Activated naive CD8-positive, alpha-beta T cell treated with anti-CD3 and anti-CD28 coated beads, Interleukin-2, amount 10 ng/mL, durations not matched to agents 7 days and 5 days (primary cell): ENCODE measurements at places on chromosomes 4 and X. TPM values are rescaled to one million over a fixed set of nuclear protein-coding genes. Genes with fewer than 3 reads are reported as not detected.

DNA sequence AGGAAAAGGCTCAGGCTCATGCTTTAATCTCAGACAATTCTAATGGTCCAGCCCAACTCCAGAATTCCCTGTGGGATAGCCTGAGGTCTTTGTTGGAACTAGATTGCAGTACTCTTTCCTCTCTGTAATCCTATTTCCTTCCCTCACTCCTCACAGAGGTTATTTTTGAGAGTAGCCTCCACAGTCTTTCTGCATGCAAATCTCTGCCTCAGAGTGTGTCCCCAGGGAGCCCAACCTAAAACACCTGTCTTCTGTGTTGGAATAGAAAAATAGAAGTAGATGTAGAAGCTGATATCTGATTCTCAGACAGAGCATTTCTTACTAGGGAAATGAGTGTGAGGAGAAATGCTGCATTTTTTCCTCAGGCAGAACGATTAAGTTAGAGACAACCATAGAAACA is 915.5 kb upstream of the EPHA5 start:
- DNase-seq = no peak

DNA sequence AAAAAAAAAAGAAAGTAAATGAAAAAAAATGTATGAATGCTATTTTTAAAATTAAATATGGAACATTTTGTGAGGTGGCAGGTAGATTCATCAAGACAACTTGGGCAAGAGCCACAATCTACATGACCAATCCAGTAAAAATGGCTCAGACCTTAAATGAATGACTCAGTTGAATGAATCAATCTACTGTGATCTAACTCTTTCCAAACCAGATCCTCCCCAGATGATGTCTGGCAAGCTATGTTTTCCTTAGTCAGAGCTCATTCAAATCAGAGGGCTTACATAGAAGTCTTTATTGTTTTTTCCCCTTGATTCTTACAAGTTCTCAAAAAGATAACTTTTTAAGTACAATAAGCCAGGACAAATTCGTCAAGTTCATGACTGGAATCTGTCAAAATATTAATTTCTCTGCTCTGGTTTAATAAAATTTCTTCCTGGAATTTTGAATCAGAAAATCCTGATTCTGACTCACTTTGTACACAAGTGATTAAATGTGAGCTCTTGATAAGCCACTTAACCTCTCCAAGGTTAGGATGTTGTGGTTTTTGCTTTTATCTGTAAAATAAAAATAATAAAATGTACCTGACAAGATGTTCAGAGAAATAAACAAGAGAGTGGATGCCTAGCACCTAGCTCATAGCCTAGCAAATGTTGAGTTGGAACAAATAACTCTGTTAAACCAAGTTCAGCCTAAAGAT is 105.6 kb upstream of the SMIM31 start:
- no peak for DNase-seq

- no peak for DNase-seq
These were observed 139.6 kb downstream of the AMMECR1 start for GRCh38 chrX:110178179-110178865.

DNA sequence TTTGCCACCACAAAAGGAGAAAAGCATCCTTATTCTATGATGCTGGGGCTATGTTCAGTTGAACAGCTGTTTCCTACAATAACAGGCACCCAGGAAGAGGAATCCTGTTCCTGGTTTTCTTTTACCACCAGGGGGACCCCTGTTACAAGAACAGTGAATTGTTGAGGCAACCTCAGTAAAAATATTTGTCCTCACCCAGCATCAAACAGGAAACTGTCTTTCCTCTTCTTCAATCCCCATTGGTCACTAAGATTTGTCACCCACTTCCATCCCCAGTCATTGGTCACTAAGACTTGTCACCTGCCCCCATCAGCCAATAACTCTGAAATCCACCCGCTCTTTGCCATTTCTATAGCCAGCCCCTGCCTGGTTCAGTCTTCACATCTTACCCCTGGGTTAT is 143.5 kb upstream of the GALNT7 start:
- DNase-seq = no peak

DNA sequence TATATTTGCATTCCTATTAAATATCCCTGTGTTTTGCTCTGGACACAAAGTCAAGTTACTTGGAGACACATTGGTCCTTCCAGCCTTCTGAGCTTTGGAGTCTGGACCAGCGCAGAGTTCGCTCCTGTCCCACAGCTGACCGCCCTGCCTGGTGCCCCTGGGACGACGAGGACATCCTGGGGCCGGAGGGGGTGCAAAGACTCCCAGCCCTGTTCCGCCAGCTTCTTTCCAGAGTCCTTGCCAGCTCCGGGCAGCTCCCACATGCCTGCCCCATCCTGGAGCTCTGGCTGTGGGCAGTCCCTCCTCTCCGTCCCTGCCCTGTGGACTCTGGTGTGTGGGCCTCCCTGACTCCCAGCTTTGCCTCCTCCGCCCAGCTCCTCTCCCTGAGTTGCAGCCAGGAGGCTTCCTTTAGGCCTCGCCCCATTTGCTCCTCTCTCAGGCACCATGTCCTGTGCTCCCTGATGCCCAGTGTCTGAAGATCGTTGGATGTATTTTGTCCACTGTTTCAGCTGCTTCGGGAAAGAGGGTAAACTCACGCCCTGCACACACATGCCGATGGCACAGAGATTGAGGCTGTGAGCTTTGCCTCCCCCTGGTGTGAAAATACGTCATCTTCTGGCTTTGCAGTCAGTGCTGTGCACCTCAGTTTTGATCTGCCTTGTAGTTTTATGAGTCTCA is 4.9 kb upstream of the PCGF3 start:
- no peak for DNase-seq

TEX11 gene
- total RNA-seq = not detected
